Glutamatergic neuron (in vitro differentiated cells): ENCODE measurements at places on chromosomes 2 and 18. TPM values are rescaled to one million over a fixed set of nuclear protein-coding genes. Genes with fewer than 3 reads are reported as not detected.
A peak's percentile ranks its signal among the peaks of the same experiment; 100 is the strongest.

GRCh38 chr2:241841181-241842066 lies 17.3 kb downstream of the PDCD1 start:
- H3K27ac ChIP-seq: no peak overlapping the region
- H3K4me1 ChIP-seq: peaks cover 1% of the 10 kb centered on the region
- no peak overlapping the region for H3K4me3 ChIP-seq
- H3K36me3 ChIP-seq: peaks cover 5% of the 10 kb centered on the region
- no peak for DNase-seq

GRCh38 chr2:46837112-46837454 lies 78.5 kb downstream of the MCFD2 start:
- H3K4me3 ChIP-seq: no peak overlapping the region
- no peaks in the 10 kb centered on the region for H3K36me3 ChIP-seq
- H3K27me3 ChIP-seq: peaks cover 4% of the 10 kb centered on the region
- DNase-seq: no peak
- no peak overlapping the region for H3K27ac ChIP-seq

DSEL gene
- total RNA-seq: 12.2 TPM

CLEC4F gene
- total RNA-seq: 0.66 TPM

DNA sequence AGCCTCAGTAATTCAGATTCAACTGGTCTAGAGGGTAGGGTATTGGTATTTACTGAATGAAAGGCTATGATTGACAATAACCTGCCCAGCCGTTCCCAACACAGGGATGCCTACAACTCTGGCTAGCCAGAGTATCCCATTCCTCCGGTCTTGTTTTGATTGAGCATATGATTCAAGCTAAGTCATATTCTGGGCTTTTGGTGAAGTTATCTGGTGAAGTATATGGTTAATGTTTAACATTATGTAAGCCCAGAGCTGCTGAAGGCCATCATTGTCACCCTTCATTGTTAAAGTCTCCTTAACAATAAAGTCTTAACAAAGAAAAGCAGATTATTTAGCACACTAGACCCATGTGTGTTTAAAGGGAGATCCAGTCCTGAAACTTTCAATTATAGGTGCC lies 152.6 kb downstream of the EXOC6B start:
- no peak overlapping the region for H3K27ac ChIP-seq
- peaks cover 1% of the 10 kb centered on the region for H3K4me1 ChIP-seq
- H3K4me3 ChIP-seq: no peak overlapping the region
- DNase-seq: no peak
- no peaks in the 10 kb centered on the region for H3K36me3 ChIP-seq
- no peaks in the 10 kb centered on the region for H3K27me3 ChIP-seq

GRCh38 chr2:18482666-18483065 lies 77.8 kb downstream of the RDH14 start:
- DNase-seq: no peak
- no peaks in the 10 kb centered on the region for H3K27me3 ChIP-seq
- H3K4me1 ChIP-seq: no peaks in the 10 kb centered on the region
- no peaks in the 10 kb centered on the region for H3K36me3 ChIP-seq

- H3K36me3 ChIP-seq: peaks cover 10% of the 10 kb centered on the region
- DNase-seq: no peak
- H3K27me3 ChIP-seq: peaks cover 21% of the 10 kb centered on the region
- H3K27ac ChIP-seq: peak overlapping the region; percentile 99
- H3K4me1 ChIP-seq: peaks cover 11% of the 10 kb centered on the region
Observed at GRCh38 chr2:159617100-159617499, 752 bp upstream of the BAZ2B start.
